Stimulated activated CD4-positive, alpha-beta T cell treated with anti-CD3 and anti-CD28 coated beads, TNF-alpha, amount 100 ng/mL, for 4 hours (primary cell): ENCODE measurements at places on chromosomes 1 and 21.

DNA sequence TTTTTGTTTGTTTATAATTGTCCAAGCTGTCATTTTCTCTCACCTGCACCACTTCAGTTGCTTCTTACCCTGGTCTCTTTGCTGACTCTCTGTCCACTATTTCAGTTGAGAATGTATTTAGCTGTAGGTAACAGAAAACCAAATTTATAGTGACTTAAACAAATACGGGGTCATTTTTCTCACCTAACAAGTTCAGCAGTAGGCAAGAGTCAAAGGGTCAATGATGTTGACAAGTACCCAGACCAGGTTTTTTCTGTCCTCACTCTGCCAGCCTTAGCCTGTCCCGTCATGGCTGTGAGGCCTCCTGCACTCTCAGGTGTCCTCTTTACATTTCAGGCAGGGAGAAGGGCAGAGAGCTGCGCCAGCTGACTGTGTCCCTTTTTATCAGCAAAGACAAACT is 11.8 kb downstream of the RIIAD1 start:
- DNase-seq = no peak

- no peak for DNase-seq
Measured at GRCh38 chr1:6907201-6907600, 121.9 kb downstream of the CAMTA1 start.

DNA sequence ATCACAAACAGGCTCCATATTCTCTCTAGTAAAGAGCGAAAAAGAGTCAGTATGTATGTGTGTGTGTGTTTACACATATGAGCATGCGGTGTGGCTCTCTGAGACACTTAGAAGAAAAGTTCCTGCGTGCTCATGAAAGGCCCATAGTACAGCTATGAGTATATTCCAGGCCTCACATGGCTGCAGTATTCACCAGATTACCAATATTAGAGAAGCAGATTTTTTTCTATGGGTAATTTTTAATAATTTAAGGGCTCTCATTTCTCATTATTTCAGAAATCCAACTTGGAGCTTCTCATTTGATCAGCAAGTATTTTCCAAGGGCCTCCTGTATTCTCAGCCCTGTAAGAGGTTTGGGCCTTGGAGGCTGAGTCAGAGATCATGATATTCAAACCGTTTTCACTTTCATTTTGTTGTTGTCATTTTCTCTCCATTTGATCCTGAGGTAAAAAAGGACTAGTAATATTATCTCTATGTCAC is 232.9 kb upstream of the SGIP1 start:
- DNase-seq = no peak

GRCh38 chr1:228478912-228479711 is 8.1 kb upstream of the RNF187 start:
- no peak for DNase-seq

DNA sequence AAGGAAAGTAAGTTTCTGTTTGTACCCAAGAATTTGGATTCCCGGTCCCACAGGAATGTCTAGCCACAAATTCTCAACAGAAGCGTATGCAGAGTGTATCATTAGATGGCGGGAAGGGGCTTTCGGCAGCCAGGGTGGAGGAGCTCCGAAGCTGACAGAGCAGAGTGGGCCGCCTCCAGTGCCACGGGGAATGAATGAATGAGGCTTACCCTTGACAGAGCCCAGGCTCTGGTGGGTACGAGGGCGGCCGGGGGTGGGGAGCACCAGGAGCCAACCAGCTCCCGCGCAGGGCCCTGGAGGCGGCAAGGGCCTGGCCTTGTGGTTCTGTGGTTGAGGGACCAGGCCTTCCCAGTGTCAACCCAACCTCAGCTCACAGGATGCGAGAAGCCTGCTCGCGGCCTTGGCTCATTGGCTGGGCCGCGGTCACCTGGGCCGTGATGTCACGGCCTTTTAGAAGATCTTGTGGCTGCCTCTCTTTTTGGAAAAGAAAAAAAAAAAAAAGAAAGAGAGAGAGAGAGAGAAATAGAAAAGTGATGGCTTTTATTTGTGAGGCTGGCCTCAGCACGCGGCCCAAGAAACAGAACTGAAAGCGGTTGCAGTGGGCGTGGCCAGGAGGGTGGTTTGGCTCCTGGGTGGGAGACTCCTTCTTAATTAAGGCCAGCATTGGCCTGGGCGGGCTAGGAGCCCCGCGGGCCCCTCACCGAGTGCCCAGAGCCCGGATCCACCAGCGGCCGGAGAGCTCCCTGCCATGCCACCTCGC is 34.9 kb upstream of the RUNX3 start:
- DNase-seq = peak; percentile 65

DNA sequence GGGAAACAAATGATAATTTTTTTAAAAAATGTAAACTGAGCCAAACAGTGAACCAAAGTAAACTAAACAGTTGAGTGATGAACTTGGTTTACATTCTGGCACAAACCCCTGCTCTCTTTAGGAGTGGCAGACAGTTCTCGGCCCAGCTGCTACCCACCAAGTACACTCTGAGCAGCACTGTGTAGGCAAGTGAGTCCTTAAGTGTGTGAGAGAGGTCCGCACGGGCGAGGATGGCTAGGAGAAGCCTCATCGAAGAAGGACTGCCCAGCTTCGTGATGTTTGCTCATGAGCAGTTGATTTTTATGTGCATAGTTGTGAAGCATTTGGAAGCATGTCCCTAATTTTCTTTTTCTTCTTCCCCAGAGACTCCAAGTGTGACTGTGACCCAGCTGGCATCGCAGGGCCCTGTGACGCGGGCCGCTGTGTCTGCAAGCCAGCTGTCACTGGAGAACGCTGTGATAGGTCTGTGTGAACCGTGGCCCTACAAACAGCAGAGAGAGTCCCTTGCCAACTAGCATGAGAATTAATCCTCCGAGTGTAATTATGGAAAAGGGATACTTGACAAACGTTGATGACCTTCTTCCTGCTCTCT is 32.1 kb downstream of the LAMC2 start:
- DNase-seq = no peak
